ENCODE measurements at places on chromosomes 4 and X.

- peak; percentile 3 for DNase-seq
Measured at GRCh38 chr4:102625232-102625930, 124.2 kb downstream of the NFKB1 start.

GRCh38 chr4:111961809-111962208, 183.4 kb upstream of the FAM241A start:
- no peak for DNase-seq

GRCh38 chr4:24675721-24676389, 91.5 kb upstream of the DHX15 start:
- no peak for DNase-seq

GRCh38 chr4:177315767-177316464, 6.2 kb downstream of the NEIL3 start:
- no peak for DNase-seq

DNA sequence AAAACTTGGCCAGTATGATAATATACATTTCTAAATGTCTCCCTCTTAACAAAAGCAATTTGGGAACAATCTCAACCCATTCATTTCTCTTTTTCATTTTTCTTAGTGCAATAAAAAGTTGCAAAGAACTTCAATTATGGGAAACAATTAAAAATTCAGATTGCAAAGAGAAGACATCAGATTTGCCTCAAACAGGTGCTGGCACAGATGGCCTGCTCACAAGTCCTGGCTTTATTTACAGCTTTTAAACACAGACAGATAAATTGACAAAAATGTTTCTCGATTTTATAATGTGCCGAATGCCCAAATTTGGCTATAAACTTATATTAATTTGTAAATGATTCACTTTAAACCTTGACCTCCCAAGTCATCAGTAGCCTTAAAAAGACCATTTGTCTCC, 28.7 kb downstream of the SLC4A4 start:
- DNase-seq, result no peak

- no peak for DNase-seq
Measured at GRCh38 chrX:150512461-150512901, 55.9 kb upstream of the MTM1 start.

DNA sequence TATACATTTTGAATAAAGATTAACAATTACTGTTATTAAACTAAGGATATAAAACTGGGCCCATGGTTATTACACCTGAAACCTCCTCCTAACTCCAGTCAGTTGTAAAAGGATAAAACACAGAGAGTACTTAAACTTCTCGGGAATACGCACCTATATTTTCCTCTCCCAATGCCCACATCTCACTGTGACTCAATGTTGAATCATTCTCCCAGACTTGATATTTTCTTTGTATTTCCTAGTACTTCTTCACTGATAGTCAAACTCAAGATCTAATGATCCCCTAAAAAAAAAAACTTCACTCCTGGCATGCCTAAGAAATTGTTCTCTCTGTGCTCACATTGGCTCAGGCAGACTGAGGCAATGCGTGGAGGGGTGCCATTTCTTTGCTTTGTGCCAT, 212.5 kb upstream of the DKK2 start:
- DNase-seq, result no peak

GRCh38 chr4:123014038-123014437, 91.6 kb upstream of the NUDT6 start:
- no peak for DNase-seq

GRCh38 chr4:72468904-72469502, 100.0 kb downstream of the ADAMTS3 start:
- DNase-seq, result peak; percentile 5

- peak; percentile 63 for DNase-seq
Measured at GRCh38 chrX:86806786-86807185, 658.5 kb downstream of the DACH2 start.

DNA sequence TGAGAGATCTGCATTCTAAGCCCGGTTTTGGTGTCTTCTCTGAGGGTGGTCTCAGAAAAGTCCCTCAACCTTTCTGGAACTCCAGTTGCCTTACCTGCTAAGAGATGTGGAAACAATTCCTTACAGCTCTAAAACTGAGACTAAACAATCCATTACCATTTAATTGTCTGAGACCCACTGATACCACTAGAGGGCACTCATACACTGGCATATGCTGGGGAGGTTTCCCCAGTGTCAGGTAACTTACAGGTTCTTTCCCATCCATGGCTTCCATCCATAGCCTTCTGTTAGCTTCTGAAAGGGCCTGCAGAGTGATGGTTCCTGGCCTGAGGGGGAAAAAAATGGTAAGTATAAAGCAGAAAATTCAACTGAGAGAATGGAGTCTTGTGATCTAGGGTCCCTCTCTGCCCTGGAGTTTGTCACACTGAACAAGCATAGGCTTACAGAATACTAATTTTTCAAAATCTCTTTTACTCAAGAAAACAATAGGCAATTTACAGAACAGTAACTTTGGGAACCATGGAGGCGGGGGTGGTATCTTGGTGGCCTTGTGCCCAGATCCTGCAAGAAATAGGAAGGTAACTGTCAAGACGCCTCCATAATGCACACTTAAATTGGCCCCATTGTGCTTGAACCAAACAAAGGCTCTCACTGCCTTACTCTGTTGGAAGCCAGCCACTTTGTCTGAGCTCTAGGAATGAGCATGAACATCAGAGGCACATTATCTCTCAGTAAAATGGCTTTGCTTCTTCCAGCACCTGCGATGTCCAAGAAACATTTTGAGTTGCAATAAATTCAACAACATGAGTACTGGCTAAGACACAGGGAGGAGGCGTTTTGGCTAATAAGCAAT, 236.1 kb downstream of the OPHN1 start:
- peak; percentile 38 for DNase-seq

DNA sequence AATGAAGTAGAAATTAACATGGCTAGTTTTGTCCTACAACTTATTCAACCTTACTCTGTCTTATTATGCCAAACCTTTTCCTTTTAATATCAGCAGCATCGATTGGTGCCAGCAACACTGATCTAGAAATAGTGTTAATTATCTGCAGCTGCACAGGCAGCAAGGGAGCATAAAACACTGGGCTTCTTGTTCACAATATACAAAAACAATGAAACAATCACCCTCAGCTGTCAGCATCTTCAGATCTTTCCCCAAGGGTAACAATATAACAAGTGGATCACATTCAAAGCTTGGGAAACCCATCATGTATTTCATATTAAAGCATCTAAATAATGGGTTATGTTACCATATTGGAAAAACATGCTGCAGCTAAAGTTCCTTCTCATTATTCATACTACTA, 238.1 kb downstream of the SPOCK3 start:
- no peak for DNase-seq

DNA sequence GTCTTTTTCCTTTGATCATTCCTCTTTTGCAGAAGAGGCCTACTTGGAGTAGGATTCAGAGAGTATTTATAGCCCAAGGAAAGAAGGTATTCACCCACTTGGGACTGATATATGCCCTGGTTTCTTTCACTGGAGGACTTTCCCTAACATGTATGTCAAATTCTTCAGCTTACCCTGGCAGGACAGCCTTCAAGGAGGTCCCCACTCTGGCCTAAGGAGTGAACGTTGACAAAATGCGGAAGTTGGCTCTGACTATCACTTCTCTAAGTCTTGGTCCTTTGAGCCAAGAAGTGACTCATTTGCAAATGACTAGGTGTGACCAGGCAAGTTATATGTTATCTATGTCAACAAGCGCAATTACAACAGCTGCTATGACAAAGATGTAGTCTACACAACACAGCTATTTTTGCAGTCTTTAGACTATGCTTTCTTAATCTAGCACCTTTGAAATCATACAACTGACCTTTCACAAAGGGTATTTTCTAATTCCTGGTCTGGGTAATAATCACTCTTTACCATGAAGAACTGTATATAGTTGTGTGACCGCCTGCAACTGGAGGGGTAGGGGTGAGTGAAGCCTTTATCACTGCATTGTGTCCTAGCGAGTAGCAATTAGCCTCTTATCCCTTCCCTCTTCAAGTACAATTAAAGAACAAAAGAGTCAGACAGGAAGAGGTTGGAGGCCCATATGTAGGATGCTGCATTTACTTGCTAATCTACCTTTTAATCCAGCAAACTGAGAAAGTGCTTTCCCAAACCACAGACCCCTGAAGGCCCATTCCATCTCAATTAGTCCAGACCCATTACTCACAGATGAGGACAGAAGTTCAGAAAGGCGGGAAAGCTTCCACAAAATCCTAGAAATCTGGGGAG, 50.1 kb downstream of the RASGEF1B start:
- DNase-seq, result peak; percentile 84

DNA sequence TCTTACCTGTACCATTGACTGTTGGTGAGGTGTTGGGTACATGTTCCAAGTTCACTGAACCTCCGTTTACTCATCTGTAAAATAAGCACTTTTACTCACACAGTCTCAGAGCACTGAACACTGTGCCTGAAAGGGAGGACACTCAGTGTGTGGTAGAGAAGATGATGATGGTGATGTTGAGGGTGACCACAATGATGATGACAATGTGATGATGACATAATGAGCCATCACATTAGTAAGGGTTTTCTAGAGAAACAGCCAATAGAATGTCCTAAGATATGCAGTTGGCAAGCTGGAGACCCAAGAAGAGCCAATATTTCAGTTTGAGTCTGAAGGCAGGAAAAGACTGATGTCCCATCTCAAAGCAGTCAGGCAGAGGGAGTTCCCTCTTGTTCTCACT, 315.4 kb upstream of the IGFBP7 start:
- DNase-seq, result no peak

- DNase-seq, result no peak
Measured at GRCh38 chr4:79578606-79579005, 170.6 kb upstream of the GK2 start.

- DNase-seq, result no peak
Measured at GRCh38 chrX:133523081-133523487, 107.8 kb upstream of the GPC4 start.

DNA sequence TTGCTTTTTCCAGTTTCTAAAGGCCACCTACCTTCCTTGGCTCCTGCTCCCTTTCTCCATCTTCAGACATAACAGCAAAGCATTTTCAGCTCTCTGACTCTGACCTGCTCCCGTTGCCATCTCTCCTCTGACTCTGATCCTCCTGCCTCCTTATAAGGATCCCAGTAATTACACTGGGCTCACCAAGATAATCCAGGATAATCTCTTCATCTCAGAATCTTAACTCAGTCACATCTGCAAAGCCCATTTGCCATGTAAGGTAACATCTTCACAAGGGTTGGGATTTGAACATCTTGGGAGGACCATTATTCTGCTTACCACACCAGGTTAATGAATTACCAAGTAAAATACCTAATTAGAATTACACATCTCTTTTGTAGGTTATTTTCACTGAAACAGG, 41.3 kb upstream of the MAGED1 start:
- no peak for DNase-seq

DNA sequence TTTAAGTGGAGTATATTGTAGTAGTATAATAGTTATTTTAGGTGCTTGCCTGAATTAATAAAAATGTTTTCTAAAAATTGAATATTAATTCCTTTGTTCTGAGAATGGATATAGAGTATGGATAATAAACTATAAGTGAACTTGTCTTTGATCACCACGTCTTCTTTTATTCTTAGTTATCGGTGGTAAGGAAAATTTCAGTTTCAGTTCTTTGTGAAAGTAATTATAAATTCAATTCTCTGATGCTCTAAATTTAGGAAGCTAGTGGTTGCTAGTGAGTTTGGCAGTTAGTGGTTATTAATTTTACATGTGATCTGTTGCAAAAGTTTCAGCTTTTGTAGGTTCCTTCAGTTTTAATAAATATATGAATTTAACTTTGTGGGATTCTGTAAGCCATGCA, 30.8 kb downstream of the MRPL1 start:
- DNase-seq, result no peak

DNA sequence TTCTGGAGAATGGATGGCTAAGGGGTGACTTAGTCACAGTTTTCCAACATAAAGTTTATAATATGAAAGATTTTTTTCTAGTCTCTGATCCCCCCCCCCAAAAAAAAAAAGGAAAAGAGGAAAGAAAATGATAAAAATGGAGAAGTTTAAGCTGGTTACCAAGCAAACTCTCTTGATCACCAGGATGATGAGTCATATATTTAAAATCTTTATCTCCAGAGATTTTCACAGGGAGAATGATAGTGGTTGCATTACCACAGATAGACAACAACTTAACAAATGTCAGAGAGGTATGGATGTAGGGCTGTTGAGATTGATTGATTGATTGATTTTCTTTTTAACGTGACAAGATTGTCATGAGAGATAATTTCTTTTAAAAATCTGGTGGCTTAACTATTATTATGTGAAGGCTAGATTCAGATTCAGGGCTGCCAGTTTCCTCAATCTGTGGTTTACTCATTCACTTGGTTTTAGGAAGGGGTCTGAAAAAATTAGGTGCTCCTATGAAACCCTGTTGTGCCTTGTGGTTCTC, 13.3 kb upstream of the TEX13C start:
- no peak for DNase-seq

DNA sequence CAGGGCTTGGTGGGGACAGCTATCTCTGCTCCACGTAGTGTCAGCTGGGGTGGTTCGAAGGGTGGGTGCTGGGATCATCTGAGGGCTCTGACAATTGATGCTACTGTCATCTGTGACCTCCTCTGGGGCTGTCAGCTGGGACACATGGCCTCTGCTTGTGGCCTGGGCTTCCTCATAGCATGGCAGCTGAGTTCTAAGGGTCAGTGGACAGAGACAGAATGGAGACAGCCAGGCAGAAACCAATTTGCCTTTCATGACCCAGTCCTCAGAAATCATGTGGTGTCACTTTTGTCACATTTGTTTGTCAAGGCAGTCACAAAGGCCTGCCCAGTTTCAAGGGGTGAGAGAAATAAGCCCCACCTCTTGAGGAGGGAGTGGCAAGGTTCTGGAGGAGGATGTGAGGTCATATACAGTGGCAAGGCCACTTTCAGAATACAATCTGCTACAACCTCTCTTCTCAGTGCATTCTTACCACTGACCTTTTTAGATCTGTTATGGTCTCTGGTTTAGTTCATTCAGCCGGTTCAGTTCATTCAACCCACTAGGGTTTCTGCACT, 103.6 kb upstream of the BCOR start:
- peak; percentile 14 for DNase-seq

DNA sequence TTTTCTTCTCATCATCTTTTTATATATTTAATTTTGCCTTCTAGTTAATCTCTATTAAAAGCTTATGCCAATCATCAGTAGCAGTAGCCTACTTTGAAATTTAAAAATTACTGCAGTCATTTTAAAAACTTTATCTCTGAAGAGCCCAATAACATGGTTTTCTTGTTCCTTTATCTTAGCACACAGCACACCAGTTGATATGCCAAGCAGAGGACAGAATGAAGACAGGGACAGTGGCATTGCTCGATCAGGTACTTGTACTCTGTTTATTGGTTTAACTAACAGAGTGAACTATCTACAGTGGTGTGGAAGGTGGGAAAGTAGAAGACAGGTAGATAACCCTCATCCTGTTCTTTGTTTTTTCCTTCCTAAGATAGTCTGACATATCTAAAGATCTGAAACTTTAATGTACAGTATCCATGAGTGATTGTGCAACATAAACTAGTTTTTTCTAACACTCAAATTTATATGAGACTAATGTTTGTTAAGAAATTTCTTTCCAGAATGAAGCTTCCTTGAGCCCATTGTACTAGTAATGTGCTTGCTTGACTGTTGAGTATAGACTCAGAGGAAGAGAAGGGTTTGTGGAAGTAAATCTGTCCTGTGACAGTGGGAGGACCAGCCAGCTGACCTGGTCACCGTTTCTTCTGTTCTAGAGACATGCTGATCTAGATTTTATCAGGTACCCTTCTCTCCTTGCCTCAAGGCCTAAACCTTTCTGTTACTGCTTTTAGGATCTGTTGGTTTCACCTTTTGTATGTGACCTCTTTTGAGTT, 66.6 kb downstream of the FNIP2 start:
- DNase-seq, result no peak
